Posterior cingulate gyrus (tissue), 11 donors: ENCODE measurements at places on chromosomes 5 and 9.

GRCh38 chr5:89147031-89147430 lies 264.0 kb upstream of the MEF2C start:
- no peak for DNase-seq

DNA sequence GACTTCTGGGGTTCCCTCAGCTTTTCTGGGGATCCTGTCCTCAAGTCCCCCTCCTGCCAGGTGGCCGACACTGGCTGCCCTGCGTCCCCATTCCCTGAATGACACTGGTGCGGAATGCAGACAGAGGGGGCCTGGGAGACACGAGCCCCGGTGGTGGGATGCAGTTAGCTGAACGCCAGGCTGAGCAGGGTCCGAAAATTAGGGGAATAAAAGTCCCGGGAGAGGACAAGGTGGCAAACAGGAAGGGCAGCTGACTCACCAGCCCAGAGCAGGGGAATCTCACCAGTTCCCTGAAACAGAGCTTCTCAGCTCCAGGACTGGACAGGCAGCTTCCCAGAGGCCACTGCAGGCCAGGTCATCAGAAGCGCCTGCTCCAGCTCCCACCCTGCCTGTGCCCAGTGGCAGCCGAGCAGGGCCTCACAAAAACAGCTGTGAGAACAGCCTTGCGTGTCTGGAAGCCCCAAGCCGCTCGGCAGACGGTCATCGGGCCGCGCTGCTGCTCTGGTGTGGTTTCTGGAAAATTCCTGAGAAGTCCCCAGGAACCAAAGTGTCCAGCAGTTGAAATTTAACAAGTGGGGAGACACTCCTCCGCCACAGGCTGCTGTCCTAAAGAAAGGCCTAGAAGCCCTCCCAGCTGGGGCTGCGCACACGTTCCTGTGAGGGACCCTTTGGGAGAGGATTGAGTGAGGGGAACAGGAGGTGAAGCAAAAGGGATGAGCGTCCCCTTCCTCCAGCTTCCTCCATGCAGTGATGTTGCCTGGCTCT lies 47.6 kb upstream of the EXOC3 start:
- DNase-seq: no peak

DNA sequence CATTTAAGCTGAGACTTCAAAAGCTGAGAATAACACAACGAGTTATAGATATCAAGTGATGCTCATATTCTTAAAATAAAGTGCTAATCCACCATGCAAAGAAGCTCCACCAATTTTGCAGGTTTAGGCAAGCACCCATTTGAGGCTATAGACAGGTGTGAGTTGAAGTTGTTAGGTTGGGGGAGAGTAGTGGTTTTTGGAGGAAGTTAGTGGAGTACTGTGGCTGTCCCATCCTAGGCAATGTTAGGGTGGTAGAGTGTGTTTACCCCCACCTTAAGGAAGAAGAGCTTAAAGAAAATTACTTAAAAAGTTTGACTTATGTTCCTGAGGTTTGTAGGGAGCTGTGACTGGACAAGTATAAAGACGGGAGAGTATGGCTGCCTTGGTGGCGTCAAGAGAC lies 98.9 kb upstream of the MAN2A1 start:
- DNase-seq: no peak

DNA sequence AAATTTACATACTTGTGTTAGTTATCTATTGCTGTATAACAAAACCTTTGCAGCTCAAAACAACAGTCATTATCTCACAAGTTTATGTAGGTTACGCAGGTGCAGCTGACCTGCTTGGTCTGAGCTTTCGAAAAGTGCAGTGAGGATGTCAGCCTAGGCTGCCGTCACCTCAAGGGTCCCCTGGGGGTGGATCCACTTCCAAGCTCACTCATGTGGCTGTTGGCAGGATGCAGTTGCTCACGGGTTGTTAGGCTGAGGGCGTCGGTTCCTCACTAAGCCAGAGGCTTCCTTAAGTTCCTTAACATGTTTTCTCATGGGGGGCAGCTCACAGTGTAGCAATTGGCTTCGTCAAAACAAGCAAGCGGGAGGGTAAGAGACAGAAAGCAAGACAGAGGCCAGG lies 139.8 kb downstream of the DOCK8 start:
- no peak for DNase-seq

- no peak for DNase-seq
These were observed 5.4 kb downstream of the ELL2 start for GRCh38 chr5:95956021-95956899.
